ENCODE measurements at places on chromosomes 12 and 14. TPM values are rescaled to one million over a fixed set of nuclear protein-coding genes. Genes with fewer than 3 reads are reported as not detected.

SCN8A gene
- 0.23 TPM for total RNA-seq

PZP gene
- not detected for total RNA-seq

CMA1 gene
- not detected for total RNA-seq

EML5 gene
- 0.72 TPM for total RNA-seq

GZMH gene
- not detected for total RNA-seq

CAPZA3 gene
- total RNA-seq, result not detected
